ENCODE measurements at places on chromosomes 5 and 9.

DNA sequence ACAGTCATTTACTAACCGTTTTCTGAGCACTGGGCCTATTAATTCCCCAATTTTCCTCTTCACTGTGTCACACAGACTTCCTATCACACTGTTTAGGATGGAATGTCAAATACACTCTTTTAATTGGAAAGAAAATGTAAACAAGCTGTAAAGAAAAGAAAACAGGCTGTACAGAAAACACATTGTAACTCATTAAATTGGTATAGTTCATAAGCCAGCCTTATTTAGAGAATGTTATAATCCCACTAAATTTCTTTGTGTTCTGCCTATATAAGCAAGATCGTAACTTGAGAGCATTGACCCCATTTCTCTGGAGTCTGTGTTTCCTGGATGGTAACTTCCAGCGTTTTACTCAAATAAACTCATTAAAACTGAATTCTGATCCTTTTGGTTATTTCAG is 46.5 kb downstream of the TARS1 start:
- DNase-seq: no peak

DNA sequence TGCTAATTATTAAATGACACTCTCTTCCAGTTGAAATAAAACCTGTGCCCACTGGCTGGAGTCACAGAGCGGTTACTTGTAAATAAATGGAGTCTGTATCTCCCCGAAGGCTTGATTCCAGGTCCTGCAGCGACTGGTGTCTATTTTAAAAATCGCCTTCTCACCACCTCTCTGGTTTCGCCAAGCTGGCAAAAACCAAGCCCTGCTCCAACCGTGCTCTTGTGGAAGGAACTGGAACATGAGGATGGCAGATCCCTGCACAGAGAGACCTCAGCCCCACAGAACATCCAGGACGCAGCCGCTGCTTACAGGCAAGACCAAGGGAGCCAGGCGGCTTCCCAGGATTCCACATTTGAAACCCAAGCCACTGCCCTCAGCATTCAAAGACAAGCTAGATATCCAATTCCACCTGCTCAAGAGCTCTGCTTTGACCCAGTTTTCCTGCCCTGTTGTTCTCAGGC is 15.0 kb downstream of the SEMA4D start:
- DNase-seq: no peak

GRCh38 chr5:124512952-124513632 is 233.3 kb downstream of the ZNF608 start:
- no peak for DNase-seq

- DNase-seq: no peak
These were observed 113.5 kb upstream of the WWC1 start for GRCh38 chr5:168177831-168178450.

- no peak for DNase-seq
These were observed 215.1 kb downstream of the TSSK1B start for GRCh38 chr5:113219695-113220094.

DNA sequence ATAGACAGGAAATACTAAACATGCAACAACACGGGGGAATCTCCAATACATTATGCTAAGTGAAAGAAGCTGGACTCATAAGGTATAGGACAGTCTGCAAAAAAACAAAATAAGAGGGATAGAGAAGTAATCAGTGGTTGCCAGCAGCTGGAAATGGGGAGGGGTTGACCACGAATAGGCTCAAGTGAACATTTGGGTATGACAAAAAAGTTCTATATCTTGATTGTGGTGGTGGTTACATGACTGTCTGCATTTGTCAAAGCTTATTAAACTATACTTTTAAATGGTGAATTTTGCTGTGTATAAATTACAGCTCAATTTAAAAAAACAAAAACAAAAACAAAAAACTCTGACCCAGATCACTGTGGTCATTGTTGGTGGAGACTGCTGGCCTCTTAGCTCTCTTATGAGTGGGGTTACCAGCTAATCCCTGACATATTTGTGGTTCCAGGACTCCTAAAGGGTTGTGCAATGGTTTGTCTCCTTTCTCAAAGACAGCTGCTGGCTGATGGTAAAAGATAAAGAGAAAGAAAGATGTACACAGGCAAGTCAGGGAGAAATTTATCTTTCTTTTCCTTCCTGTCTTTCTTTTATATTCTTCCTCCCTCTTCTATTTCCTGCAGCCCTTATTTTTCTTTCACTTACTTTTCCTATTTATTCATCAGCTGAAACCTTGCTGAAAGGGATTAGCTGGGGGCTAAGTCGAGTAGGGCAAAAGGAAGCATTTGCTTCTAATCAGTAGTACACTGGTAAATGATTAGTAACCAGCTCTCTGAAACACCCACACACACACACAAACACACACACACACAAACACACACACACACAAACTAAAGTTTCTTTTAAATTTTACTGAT is 42.6 kb upstream of the APC start:
- no peak for DNase-seq

- no peak for DNase-seq
These were observed 75.3 kb downstream of the NMUR2 start for GRCh38 chr5:152329761-152330283.

DNA sequence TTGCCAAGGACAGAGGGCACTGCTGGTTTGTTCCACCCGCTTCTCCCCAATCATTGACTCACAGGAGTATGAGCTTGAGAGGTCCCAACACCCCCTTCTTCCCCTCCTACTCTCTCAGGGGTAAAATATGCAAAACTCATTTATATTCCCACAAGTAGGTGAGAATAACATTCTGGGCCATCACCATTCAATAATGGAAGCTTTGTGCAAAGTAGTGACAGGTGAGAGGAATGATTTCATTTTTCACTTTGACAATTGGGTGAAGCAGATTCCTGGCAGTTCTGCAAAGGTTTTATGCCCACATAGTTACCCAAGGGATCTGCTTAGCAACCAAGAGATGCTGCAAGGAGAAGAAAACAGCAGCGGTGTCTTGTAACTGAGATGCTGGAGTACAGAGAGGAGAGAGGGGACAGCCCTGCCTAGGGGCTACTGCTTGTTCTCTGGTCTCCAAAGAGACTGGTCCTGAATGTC is 137.6 kb downstream of the CMYA5 start:
- DNase-seq: no peak

GRCh38 chr9:104788251-104788650 is 24.3 kb downstream of the NIPSNAP3B start:
- no peak for DNase-seq

GRCh38 chr9:95206143-95206542 is 111.4 kb downstream of the FANCC start:
- DNase-seq: no peak

DNA sequence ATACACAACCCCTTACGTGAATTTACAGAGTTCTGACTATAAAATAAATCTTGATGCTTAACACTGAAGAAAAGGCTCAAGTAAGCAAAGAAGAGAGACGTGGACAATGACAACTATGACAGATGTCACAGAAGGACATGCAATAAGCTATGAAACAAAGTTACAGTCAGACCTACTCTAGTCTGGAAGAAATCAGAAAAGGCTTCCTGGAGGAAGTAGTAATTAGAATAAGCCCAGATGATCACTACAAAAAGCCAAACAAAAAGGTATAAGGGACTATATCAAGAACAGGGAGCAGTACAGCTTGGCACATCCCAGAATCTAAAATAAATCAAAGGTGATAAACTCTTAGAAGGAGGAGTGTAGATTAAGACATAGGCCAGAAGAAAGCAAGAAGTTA is 6.3 kb downstream of the FNIP1 start:
- no peak for DNase-seq

- peak; percentile 38 for DNase-seq
These were observed 83.5 kb downstream of the PDE4D start for GRCh38 chr5:59810041-59810440.

- DNase-seq: no peak
These were observed 3.7 kb upstream of the WDR31 start for GRCh38 chr9:113343732-113344231.

GRCh38 chr5:94102849-94103248 is 361.4 kb upstream of the POU5F2 start:
- no peak for DNase-seq

- DNase-seq: no peak
These were observed 399.3 kb upstream of the CDH9 start for GRCh38 chr5:27437594-27438200.

DNA sequence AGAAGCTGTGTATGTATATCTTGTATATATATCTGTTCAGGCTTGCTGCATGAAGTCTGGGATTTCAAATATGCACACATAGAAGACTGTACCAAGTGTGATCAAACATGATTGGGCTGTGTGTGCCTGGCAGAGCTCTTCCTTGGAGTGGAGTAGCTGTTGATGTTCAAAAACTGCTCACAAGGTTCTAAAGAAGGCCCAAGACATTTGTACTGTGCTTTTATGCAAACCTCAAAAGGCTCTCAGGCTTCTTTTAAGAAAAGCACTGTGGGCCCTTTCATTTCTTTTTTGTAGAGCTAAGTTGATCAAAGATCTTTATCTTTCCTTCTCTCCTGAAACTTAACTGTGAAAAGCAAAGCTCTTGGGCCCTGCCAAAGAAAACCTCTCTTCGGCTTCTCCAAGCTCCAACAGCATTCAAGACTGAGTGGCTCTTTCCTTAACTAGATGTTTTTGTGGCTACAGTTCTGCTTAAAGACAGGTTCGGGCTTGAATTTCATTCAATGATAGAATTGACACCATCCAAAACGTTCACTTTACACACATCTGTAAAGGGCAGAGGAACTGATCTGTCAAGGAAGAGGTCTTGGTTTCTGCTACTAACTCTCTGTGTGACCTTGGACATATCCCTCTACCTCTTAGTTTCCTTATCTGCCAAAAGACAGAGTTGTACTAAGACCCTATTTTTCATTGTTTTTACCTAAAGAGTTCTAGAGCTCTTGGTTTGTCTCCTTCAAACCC is 105.8 kb upstream of the IL6ST start:
- DNase-seq: no peak

- no peak for DNase-seq
These were observed 11.7 kb downstream of the MTREX start for GRCh38 chr5:55319491-55319890.

DNA sequence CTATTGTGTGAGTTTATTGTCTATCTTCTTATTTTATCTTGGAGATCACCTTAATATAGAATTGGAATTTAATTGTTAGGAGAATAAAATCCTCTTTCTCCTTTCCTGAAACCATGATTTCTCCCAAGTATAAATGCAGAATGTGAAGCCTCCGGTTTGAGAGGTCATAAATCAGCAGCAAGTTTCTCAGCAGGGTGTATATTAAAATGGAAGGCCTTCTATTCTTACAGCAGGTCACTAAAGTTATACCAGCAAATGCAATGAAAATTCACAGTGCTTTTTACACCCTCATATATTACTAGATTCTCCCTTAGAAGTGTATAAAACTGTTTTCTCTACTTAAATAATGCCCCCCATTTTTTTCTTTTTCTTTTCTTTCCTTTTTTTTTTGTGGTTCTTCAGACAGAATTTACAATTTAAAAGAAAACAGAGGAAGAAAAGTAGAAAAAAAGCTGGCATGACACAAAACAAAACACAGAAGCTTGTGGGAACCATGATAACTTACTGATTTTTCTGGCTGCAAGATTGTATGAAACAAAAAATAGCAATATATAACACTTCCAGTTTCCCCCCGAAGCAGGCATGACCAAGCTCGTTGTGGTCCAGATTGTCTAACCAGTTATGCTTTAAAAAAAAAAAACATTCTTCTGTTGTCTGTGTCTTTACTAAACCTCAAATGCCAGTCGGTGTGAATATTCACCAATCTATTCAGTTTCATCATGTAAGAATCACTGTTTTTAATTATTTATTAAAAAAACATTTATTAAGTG is 211.2 kb downstream of the RAB3C start:
- no peak for DNase-seq

DNA sequence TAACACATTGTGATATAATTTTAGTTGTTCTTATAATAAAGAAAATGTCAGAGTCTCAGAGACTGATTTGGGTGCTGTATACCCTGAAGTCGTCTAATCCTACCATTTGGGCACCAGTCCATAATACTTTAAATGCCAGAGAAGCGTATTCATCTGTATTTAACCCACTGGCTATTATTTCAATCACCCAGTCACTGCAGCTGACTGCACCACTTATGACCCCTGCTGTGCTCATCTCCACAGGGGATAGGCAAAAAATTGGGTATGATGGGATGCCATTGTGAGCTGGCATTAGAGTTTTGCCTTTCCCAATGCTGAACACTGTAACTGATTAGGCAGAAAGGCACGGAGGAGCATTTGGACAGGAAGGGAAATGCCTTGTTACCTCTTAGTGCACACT is 599.7 kb downstream of the CAAP1 start:
- DNase-seq: no peak

DNA sequence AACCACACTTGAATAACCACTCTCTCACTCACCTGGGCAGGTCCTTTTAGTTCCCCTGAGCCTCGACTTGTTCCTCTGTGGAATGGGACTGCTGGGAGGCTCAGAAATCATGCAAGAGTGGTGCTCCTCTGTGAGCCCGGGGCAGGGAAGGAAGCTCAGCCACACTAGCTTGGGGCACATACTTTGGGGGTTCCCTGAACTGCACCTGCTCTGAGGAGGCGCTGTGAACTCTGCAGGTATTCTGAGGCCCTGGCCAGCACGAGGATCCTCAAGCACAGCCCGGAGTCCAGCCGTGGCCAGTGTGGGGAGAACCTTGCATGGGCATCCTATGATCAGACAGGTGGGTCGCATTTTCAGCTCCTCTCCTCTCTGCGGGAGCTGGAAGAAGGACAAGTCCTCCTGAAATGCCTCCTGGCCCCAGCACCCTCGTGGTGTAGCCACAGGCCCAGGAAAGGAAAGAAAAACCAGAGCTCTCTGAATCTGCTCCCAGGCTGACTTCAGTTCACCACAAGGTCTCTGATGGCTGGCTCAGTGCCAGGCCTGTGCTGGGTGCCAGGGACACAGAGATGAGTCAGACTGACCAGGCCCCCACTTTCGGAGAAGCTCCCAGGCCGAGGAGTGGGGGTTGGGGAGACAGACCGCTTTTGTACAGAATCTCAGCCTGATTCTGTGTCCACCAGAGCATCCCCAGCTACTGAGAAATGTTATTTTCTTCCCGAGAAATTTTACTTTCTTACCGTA is 11.9 kb downstream of the GLIPR2 start:
- no peak for DNase-seq

DNA sequence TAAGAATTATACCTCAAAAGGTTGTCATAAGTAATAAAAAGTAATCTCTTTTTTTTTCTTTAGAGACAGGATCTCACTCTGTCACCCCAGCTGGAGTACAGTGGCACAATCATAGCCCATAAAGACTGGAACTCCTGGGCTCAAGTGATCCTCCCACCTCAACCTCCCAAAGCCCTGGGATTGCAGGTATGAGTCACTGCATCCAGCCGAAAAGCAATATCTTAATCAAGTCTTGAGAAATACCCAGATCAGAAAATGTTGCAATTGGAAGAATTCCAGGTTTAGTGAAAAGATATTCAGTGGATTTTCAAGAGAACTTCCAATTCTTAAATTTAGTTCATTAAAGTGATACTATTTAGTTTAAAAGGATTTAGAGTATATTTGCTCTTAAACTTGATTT is 40.9 kb upstream of the IDNK start:
- DNase-seq: no peak

- no peak for DNase-seq
These were observed 108.3 kb upstream of the TYRP1 start for GRCh38 chr9:12584656-12585522.

DNA sequence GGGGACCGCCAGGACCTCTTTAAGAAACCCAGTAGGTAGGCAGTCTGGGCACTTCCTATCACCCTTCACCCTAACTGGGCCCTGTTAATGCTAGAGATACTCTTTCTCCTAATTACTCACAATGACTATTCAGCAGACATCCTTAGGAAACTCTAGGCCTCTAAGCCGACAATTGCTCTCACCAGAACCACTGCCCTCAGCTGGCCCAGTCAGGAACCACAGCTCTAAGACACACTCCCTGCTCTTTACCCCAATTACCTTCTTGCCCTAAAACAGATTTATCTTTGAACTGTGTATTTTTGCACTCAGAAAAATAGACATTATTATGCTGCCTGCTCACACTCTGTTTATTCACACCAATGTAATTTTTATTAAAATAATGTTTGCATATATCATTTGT is 432.6 kb upstream of the SLC30A5 start:
- DNase-seq: no peak

All from stimulated activated CD4-positive, alpha-beta T cell treated with anti-CD3 and anti-CD28 coated beads, TNF-alpha, amount 100 ng/mL, for 24 hours (primary cell).